Fibroblast of skin of right quadriceps (primary cell): ENCODE measurements at places on chromosomes 6 and 20.

GRCh38 chr20:57703013-57703412 is 6.8 kb downstream of the PMEPA1 start:
- no peak for DNase-seq

GRCh38 chr20:46833360-46833759 is 61.3 kb upstream of the EYA2 start:
- no peak for DNase-seq

DNA sequence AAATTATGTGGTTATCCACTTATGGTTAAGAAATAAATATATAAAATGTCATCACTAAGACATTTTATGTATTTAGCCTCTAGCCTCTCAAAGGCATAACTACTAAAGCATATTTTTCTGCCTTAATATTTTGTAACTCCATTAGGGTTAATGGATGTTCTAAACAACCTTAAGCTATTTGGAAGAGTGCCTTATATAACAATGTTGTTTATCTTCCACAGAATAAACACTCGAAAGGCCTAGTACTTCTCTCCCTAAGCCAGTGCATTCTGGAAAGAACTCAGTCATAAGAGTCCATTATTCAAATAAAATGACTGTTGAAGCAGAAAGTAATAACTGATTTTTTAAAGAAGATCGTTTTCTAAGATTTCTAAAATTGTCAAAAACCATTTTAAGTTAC is 15.0 kb upstream of the PRIM2 start:
- DNase-seq = no peak

DNA sequence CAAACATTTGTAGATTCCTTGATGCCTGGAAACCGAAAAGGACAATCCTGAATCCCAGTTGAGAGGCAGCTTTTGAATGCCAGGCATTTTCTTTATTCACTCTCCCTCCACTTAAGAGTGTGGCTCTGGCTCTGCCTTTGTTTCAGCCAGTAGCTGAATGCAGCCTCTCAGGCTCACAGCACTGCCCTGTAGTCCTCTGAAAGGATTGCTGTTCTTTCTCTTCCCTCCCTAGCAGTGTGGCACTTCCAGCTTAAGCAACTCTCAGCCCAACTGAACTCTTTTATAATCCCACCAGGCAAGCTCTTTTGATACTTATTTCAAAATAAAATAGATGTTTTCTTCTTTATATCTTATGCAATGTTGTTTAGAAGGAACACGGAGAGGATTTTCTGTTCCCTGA is 415.6 kb downstream of the GJA1 start:
- DNase-seq = no peak

- no peak for DNase-seq
These were observed 147.3 kb downstream of the UNC5CL start for GRCh38 chr6:40891686-40892085.

DNA sequence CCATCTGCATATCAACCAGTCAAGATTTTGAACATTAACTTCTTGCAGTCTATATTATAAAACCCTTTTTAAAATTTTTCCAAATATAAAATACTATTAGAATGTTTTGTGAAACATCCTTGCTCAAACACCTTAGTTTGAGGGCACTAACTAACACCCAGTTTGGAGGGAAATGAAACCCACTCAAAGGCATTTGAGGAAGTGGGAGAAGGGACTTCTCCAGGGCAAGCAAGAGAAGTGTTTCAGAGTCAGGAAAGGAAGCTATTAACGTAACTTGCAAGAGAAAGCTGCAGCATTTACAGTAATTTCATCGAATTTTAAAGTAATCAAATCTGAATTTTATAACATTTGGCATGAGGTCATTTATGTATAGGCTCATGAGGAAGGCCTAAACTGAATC is 21.3 kb downstream of the MTFR2 start:
- DNase-seq = no peak

DNA sequence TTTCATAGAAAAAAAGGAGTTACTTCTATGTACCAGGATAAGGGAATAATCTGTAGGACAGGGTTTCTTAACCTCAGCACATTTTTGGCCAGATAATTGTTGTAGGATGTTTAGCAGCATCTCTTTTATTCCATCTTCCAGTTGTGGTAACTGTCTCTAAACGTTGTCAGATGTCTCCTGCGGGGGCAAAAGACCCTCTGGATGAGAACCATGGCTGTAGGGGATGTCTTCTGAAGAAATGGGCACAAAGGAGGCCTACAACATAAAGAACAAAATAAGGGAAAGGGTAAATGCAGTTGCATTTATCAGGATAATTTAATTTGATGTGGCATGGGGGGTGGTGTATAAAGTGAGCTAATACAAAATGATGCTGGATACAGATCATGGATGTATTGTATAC is 4.1 kb upstream of the FBXO5 start:
- DNase-seq = no peak

GRCh38 chr6:41728073-41728936 is 7.1 kb downstream of the TFEB start:
- DNase-seq = no peak

- no peak for DNase-seq
These were observed 16.5 kb downstream of the RIPOR2 start for GRCh38 chr6:24919056-24919892.

DNA sequence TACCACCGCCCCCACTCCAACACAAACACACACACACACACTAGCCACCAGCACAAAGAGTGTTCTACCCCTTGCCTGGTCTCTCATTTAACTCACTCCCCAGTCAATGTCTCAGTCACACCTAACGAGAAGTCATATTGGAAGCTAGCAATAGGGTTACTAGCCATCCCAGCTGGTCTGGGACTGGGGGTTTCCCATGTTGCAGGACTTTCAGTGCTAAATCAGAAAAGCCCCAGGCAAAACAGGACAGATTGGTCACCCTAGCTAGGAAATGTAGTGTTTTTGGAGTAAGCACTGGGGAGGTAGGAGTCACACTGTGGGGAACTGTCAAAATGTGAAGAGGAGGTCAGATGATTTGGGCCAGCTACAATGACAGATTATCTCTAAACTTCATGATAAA is 158.1 kb downstream of the UNC5CL start:
- DNase-seq = no peak

DNA sequence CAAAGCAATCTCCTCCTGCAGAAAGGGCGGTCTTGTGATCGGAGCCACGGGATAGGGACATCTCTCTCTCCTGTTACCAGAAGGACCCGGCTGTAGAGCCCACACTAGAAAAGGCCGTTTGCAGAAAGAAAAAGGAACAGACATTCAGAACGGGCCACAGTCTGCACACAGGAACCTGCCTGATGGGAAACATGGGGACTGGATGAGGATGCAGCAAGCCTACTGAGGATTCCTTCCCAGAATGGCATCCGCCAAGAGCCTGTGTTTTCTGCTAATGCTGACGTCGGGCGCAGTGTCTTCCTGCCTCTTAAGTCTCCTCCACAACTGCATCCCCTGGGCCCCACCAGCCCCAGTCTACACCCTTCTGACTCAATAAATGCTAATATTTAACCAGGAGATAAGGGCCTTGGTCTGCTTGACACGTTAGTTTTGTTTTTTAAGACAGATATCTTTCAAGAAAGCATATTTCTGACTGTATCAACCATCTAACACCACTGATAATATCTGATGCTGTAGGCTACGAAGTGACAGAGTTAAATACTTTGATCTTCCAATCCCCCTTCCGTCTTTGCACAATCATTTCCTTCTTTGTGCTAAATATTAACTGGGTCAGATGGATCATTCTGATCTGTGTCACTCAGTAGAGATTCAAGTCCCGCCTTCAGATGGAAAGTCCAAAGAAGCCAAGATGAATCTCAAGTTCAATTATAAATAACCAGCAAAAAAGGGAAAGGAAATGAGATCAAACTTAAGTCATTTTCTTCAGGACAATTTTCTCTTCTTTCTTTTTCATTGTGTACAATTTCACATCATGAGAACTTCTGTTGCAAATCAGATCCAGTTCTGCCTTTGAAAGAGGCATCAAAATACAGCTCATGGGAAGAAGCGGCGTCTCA is 20.7 kb downstream of the FAM50B start:
- no peak for DNase-seq

DNA sequence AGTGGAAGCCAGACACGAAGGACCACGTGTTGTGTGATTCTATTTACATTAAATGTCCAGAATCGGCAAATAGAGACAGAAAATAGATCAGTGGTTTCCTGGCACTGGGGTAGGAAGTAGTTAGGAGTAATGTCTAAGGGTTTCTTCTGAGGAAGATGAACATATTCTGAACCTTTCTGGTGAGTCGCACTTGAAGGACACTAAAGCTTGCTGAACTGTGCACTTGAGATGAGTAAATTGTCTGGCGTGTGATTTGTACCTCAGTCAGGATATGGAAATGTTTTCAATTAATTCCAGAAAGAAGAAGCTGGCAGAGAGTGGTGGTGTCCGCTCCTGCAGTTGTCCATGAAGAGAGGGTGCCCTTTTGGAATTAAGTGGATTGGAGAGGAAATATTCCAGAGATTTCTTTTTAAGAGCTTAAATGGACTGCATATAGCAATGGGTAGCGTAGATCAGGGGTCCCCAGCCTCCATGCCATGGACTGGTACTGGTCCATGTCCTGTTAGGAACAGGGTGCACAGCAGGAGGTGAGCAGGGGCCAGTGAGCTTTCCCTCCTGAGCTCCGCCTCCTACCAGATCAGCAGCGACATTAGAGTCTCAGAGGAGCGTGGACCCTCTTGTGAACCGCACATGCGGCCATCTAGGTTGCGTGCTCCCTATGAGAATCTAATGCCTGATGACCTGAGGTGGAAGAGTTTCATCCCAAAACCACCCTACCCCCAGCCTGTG is 12.4 kb upstream of the KIF25 start:
- DNase-seq = peak; percentile 65

- peak; percentile 74 for DNase-seq
These were observed 54.4 kb upstream of the CEP85L start for GRCh38 chr6:118705544-118706491.

GRCh38 chr6:42727087-42727611 is 4.8 kb upstream of the PRPH2 start:
- DNase-seq = peak; percentile 25

DNA sequence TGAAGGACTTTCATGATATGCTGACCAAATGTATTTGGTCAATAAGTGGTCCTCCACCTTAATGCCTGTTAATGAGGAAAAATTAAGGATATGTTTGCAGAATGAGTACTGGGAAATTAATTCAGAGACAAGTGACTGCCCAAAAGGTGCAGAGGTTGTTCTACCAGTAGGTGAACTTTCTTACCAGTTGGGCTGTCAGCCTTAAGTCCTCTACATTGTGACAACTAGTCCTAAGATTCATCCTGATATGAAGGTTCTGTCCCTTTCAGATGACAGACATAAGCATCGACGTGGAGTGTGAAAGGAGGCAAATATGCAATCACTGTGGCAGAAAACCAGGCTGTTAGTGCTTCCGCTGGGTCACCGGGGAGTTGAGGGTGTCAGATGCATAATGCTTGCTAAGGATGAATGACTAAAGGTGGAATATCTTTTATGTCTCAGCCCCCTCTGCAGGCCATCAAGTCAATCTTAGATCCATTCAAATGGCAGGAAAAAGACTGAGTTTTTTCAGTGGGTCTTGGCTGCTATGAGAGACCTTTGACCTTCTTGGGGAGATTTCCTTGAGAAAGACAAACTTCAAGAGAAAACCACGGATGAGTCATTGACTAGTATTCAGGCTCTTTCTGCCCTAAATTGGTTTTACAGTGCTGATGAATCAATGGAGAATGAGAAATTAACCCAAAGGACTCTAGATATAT is 226.0 kb downstream of the TPBG start:
- peak; percentile 91 for DNase-seq

DNA sequence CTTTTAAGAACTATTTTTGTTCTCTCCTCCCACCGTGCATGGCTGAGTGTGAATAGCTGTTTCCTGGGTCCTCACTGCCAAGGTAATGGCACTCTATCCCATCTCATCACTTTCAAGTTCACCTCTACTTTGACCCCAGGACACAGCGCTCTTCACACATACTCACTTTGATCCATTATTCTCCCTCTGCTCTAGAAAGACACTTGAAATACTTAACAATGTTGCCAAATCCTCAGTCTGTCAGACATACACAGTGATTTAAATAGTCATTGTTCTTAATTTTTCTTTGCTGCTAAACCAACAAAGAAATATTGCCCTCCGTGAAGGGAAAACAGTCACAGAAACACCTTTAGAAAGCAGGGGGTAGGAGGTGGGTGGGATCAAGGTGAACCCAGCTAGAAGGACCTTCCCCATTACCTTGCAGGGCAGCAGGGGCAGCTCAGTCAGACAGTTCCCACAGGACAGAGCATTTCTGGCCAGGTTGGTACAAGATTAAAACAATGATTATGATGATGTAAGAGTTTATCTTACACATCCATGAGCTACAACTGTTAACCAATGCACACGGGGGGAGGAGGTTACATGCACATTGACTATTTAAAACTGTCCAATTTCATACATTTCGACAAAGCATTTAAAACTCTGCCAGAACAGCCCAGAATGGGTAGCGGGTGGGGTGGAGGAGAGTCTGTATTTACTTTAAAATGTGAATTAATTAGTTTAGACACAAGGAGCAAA is 2.4 kb downstream of the SLC22A23 start:
- no peak for DNase-seq

- DNase-seq = peak; percentile 89
These were observed at the start of the genes KCTD20 and PXT1 for GRCh38 chr6:36442671-36443470. Gene KCTD20, plus strand, starts transcription at chr6:36443000. Its CDS starts 27,098 bp downstream, at chr6:36470098. Gene PXT1, minus strand, starts transcription at chr6:36442854. Its CDS starts 16,772 bp downstream, at chr6:36426082.

GRCh38 chr6:2899596-2899995 is 3.5 kb downstream of the SERPINB9 start:
- no peak for DNase-seq

DNA sequence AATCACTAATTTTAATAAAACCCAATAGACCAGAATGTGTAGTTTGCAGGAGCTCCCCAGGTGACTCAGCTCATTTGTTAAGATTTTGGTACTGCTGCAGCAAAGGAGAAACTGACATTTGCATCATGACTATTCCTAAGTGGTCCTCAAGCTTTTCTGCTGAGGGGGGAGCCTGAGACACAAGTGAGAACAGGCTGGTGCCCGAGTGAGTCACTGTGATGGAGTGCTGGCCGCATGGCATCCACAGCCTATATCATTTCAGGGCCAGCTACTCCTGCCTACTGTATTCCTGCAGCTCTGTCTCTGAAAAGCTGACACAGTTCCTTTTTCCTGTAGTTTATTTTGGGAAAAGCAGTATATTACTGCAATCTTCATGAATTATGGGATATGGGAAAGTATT is 113.7 kb upstream of the ENPP5 start:
- DNase-seq = no peak

- DNase-seq = peak; percentile 61
These were observed 4.4 kb upstream of the RPS21 start for GRCh38 chr20:62382306-62383198.

DNA sequence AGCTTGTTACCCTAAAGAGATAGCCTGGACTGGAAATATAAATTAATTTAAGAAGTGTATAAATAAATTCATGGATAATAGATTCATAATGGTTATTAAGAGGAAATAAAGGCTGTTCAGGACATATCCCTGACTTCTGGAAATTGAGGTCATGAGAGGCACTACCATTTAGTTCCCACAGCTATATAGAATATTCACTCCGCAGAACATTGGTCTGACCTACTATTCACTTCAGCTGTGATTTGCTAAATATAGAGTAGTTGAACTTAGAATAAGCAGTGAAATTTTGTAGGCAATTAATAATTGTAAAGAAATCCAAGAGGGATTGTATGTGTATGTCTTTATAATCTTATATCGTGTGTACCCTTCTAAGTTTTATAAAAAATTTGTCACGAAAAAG is 112.8 kb downstream of the ARID1B start:
- DNase-seq = no peak
